ENCODE measurements at places on chromosomes 1 and 21.

- DNase-seq = no peak
Measured at GRCh38 chr1:187763465-187763864, 934.7 kb downstream of the PLA2G4A start.

DNA sequence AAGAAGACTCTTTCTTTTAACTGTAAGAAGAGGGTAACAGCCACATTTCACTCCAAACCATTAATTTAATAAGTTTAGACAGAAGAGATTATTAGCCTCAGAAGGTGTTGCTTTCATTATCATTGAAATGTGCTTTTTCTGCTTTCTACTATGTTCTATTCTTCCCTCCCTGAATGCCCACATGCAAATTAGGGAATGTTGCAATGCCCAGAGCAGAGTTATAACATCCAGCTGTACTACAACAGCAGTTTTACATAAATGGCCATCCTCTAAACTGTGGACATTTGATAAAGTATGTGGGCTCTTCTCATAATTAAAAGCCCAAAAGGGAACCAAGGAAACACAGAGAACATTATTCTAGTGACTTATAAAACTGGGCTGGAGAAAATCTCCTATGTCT lies 82.2 kb upstream of the SOD1 start:
- no peak for DNase-seq

DNA sequence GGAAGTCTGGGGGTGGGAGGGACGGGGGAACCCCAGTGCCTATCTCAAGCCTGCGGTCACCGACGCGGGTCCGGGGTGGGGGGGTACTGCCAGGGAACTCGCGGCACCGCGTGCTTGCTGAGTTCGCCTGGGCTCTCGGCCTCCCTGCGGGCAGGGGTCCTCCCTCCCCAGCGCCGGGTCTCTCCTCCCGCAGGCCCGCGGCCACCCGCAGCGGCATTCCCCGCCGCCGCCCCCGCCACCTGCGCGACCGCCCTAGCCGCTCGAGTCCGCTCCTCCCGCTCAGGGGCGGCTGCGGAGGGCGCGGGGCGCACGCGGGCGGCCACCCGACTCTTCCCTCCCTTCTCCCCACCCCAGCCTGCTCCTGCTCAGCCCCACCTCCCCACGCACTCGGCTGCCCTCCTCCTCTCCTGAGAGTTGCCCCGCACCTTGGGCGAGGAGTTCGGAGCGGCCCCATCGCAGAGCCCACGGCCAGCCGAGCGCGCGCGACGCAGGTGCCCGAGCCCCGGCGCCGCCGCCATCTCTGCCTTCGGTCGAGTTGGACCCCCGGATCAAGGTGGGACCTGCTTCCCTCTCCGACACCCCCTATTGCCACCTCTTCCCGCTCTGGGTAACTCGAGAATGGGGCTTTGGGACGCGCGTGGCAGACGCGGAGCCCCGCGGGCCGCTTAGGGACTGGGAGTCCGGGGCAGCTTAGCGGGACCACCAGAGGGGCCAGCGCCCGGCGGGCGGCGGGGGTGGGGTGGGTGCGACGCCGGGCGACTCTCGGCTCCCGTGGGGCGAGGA lies 105.0 kb downstream of the LEPR start:
- DNase-seq = no peak

DNA sequence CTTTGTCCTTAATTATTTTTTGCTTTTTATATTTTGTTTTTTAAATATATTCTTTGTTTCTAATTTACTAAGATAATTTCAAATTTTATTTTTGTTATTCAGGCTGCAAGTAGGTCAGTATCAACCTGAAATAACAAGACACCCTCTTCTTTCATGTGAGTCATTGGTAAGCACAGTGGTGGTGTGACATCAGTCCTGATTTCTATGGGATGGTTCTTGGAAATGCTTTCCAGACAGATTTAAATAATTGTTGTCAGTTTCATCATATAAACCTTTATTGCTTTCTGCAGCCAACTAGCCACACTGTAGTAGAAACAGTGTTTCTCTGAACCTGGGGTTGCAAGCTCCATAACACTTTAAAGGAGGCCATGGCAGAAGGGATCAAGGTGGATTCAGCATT lies 157.5 kb upstream of the C21orf91 start:
- DNase-seq = no peak

GRCh38 chr1:175040324-175040879 lies 17.2 kb upstream of the MRPS14 start:
- DNase-seq = no peak
